ENCODE measurements at places on chromosomes 5 and 9.

DNA sequence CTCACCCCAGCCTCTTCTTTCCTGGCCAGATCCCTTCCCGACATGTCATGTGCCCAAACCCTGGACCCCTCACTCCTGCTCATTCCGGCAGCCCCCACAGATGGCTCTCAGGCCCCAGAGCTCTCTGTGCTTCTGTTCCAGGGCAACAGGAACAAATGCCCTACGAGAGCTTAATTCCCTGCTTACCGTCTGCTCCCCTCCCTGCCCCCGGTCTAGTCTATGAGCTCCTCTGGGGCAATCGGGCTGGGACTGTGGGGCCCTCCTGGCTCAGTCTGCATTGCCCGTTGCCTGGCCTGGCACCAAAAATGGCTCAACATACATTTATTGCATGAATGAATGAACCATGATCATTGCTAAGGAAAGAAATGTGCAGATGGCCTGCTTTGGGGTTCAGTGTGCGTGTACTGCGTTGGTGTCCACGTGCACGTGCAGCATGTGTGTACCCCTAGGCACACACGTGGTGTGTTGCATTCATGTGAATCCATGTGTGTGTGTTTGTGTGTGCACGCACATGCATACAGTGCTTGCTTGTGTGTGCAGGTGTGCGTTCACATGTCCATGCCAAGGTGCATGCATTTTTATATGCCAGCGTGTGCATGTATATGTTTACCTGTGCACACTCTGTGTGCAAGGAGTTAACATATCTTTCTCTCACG is 201.2 kb upstream of the IER5L start:
- DNase-seq: no peak

- no peak for DNase-seq
Observed at GRCh38 chr5:149735066-149735465, 5.0 kb downstream of the PPARGC1B start.

GRCh38 chr5:143052967-143053682 is 282.9 kb downstream of the ARHGAP26 start:
- DNase-seq: no peak

- DNase-seq: no peak
Observed at GRCh38 chr5:1177826-1178528, 23.4 kb upstream of the SLC6A19 start.

DNA sequence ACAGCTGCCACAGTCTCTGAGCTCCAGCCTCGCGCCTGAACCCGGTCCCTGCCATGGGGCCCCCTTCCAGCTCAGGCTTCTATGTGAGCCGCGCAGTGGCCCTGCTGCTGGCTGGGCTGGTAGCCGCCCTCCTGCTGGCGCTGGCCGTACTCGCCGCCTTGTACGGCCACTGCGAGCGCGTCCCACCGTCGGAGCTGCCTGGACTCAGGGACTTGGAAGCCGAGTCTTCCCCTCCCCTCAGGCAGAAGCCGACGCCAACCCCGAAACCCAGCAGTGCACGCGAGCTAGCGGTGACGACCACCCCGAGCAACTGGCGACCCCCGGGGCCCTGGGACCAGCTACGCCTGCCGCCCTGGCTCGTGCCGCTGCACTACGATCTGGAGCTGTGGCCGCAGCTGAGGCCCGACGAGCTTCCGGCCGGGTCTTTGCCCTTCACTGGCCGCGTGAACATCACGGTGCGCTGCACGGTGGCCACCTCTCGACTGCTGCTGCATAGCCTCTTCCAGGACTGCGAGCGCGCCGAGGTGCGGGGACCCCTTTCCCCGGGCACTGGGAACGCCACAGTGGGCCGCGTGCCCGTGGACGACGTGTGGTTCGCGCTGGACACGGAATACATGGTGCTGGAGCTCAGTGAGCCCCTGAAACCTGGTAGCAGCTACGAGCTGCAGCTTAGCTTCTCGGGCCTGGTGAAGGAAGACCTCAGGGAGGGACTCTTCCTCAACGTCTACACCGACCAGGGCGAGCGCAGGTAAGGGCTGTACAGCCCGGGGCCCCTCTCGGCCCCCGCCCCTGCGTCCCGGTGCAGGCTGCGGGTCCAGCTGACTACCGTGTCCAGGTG is 509 bp downstream of the LVRN start:
- no peak for DNase-seq

DNA sequence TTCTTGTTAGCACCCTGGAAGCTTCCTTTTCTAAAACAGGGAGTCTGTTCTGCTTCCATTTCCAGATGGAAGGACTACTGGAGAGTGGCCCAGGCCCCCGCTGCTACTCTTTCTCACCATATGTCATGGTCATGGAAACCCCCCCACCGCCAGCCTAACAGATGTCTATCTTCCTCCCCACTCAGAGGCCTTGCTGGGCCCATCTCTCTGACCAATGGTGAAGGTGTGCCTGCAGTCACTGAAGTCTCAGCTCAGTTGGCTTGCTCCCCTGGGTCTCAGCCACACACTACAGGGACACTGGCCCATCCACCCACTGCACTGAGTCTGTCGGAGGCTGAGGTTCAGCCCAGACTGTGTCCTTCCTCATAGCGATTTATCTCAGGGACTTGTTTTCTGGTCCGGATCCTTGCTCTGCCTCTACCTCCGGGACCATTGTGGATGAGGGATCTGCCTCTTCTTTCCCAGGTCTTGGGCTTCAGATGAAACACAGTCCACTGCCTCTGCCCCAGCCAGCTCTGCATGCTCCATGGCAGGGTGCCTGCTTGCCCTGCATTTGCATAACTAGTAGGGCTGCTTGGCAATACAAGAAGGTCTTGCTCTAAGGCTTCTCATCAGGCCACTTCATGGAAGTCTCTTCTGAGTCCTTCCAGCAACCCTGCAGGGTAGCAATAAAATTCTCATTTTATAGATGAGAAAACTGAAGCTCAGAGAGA is 30.8 kb downstream of the GALNT12 start:
- DNase-seq: no peak

- DNase-seq: no peak
Observed at GRCh38 chr9:27671636-27672035, 98.4 kb upstream of the C9orf72 start.

- no peak for DNase-seq
Observed at GRCh38 chr9:15711531-15711930, 158.7 kb downstream of the CCDC171 start.

DNA sequence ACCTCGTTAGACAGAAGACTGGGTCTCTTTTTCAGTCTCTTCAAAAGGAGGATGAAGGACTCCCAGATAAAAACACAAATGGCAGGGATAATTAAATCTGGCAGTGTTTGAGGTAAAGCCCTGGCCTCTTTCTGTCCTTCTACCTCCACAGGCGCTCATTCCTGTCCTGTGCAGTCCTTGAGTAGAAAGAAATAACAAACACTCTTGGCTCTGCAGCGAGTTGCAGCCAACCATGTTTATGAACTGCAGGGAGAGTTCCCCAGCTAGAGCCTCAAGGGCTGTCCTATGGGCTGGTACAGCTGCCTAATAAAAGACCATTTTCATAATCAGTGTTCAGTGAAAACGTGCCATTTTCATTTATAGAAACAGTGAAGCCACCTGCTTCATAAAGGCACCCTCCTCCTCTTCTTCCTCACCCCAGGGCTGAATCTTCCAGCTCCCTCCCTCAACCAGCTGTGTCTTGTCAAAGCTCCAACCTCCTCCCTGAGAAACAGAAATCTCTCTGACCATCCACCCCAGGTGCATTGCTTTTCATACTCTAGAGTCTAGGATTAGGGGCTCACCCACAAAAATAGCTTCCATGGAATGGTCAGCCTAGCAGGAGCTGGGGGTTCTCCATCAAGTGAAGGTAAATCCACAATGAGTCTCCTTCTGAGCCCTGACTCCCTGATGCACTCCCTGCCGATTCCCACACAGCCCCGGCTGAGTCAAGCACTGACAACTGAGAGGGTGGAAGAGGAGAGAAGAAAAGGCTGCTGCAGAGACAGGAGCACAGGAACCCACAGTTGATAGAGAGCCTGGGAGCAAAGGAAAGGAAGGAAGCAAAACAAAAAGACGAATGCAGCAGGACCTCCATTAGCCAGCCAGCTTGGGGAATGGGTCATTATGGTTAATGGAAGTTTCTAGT is 150.7 kb downstream of the CMYA5 start:
- DNase-seq: no peak

DNA sequence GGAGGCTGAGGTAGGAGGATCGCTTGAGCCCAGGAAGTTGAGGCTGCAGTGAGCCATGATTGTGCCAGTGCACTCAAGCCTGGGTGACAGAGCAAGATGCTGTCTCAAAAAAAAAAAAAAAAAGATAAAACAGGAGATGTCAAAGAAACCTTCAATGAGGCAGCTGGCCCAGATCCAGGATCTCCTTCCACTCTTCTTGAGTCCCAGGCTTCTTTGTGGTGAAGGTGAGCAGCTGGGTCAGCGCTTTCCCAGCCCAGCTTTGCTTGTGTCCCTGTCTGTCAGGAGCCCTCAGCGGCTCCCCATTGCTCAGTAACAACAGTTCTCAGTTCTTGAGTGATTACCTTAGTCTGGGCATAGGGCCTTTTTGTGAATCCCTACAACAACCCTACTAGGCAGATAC is 69.4 kb upstream of the PSD2 start:
- no peak for DNase-seq

DNA sequence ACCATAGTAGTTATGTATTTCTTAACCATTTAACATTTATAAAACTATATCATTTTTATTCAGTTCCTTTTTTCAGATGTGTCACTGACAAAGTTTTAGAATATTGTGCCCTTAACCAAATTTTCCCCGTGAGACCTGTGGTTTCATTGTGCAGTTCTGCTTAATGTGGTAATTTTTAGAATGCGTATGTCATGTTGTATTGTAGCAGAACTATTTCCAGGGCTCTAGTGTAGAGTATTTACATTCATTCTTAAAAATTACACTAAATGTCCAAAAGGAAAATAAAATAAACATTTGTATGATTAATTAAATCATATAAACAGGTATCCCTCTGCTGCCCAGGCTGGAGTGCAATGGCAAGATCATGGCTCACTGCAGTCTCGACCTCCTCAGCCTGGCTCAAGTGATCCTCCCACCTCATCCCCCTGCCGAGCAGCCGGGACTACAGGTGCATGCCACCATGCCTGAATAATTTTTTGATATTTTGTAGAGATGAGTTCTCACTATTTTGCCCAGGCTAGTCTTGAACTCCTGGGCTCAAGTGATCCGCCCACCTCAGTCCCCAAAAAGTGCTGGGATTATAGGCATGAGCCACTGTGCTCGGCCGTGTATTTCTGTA is 15.4 kb downstream of the SERINC5 start:
- no peak for DNase-seq

DNA sequence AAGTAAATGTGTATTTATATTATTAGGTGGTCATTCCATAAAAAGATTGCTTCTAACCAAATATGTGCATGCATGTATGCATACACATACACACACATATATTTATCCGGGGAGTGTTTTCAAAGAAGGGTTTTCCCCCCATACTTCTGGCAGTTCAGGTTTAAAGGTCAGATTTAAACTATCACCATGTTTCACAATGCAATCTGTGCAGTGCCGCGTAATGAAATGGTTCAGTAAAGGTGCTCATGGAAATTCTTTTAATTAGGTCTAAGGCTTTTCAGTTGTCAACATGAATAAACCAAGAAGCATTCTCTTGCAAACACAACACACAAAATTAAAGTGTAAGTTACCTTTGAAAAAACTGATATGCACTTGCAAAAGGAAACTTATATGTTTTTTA is 211.0 kb downstream of the CRB2 start:
- DNase-seq: no peak

GRCh38 chr9:106981396-106982287 is 118.7 kb downstream of the ZNF462 start:
- DNase-seq: no peak

DNA sequence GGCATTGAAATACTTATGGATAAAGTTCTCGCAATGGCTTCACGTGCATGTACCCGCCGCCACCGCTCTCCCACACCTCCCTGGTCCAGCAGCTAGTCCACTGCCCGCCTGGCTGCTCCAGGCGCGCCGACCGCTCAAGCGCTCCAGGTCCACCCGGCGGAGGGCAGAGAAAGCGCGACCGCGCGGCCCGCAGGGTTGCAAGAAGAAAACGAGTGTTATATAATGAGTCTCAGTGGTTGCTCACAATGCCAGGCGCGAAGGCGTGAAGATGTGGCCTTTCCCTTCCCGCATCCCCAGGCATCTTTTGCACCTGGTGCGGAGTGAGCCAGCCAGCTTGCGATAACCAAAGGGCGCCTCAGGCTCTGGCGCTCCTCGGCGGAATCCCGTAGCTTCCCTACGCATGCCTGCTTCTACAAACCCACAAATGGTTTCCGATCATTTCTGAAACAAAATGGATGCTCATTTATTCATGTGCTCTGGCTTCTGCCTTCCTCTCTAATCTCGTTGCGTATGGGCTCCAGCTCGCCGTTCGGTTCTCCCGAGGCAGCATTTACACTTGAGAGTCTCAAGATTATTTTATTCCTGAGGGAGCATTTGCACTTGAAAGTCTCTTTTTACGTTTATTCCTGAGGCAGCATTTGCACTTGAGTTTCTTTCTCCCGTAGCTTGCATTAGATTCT is 25.7 kb downstream of the CDKN2A start:
- no peak for DNase-seq

DNA sequence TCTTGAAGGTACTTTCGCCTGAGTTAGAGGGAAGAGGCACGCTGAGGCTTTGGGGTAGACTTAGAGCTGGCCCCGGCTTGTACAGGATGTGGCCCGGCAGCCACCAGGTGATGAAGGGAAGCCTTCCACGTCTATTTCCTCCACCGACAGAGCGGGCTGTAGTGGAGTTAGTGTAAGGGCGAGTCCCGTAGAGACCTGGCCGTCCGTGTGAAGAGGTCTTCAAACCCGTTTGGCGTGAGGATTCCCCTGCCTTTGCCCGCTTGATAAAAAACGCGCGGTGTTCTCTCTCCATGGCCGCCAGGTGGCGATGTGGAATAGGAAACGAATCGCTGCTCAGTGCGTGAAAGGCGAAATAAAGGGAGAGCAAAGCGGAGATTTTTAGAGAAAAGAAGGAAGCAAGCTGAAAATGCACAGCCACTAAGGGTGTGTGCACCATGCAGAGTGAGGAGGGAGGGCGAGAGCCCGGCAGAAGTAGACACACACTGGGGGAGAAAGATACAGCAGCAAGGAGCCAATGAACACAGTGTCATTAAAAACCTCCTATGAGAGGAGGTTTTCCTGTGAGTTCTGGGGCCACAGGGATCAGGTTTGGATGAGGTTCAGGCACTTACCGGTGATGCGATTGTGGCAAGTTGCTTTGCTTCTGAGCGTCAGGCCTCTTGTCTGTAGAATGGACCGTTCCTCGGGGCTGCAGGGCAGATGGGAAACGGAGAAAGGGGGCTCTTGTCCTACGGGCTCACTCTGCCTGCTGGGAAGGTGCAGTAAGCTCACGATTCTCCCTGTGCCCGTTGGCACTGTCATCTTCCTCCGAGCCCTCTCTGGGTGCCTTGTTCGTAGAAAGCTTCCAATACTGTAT is 34.2 kb downstream of the STC2 start:
- no peak for DNase-seq
